Fibroblast of skin of left quadriceps (primary cell): ENCODE measurements at places on chromosomes 12 and 14.

DNA sequence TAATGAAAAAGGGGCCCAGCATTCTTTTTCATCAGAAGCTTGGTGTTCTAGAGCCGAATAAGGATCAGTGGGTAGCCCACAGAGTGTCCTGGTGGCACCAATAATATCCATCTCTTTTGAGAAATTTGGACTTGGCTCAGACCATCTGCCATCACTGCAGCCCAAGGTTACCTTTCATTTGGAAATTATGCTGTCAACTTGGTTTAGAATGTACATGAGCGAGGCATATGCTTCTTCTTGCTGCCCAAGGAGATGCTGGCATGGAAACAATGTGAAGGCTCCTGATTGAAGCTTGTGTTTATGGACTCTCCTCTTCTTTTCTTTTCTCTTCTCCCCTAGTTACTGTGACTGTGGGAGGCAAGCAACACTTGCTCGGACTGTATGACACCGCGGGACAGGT, 50.0 kb downstream of the GPHB5 start:
- no peak for DNase-seq

- no peak for DNase-seq
Observed at GRCh38 chr14:61585598-61586543, 109.4 kb upstream of the HIF1A start.

DNA sequence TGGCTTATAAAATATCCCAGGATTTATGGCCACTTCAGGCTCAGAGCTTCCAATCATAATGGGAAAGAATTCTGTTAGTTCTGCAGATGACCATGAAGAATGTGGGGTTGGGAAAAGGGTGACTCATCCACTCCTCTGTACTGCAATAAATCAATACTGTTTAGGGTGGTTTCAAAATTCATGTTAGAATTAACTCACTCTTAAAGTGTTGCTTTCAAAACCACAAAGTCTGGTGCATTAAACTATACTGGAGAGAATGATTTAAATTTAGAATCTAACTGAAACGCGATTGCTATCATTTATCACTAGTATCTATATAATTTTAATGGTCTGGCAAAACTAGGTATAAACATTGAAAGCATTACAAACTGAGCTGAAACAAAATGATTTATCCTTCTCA, 798 bp downstream of the CCDC198 start:
- peak; percentile 90 for DNase-seq

- no peak for DNase-seq
Observed at GRCh38 chr14:35390577-35391387, 13.8 kb downstream of the NFKBIA start.

DNA sequence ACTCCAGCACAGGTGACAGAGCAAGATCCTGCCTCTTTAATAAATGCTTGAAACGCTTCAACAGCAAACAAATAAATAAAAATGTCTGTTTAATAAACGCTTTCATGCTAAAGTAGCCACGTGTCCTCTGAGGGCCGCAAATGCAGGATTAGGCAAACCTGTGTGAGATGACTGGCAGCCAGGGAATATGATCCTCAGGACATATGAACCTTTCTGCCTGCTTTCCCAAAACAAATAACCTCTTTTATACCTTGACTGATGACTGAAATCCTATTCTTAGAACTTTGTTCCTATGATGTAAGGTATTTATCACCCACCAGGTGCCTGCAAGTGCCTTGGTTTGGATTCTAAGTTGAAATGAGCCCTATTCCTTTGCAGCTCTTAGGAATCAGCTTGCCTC, 14.5 kb upstream of the FLVCR2 start:
- DNase-seq, result no peak

DNA sequence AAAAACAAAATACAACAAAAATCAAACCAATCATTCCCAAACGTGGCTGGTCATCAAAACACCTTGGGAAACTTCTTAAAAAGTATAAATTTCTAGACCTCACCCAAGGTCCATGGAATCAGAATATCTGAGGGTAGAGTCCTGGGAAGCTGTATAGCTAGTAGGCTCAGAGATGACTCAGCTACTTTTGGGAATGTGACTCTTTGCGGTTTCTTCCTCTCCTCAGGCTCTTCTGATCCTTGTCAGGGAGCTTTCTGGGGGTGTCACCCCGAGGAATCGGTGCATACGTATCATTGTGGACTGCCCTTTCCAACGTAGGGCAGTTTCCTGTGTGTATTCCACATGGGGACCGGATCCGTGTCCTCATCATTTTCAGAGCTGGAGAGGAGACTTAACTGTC, 14.8 kb downstream of the JDP2 start:
- DNase-seq, result no peak

DNA sequence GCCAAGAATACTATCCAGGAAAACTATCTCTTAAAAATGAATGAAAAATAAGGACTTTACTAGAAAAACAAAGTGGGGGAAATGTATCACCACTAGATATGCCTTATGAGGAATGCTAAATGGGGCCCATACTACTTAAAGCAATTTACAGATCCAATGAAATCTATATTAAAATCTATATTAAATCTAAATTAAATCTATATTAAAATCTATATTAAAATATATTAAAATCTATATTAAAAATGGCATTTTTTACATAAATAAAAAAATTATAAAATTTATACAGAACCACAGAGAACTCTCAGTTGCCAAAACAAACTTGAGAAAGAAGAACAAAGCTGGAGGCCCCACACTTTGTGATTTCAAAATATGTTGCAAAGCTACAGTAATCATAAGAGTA, 234.5 kb downstream of the RPL10L start:
- no peak for DNase-seq

GRCh38 chr12:31662176-31662849, 2.8 kb downstream of the ETFBKMT start:
- no peak for DNase-seq

- peak; percentile 68 for DNase-seq
Observed at GRCh38 chr12:52903285-52903854, 1.5 kb downstream of the KRT8 start.

DNA sequence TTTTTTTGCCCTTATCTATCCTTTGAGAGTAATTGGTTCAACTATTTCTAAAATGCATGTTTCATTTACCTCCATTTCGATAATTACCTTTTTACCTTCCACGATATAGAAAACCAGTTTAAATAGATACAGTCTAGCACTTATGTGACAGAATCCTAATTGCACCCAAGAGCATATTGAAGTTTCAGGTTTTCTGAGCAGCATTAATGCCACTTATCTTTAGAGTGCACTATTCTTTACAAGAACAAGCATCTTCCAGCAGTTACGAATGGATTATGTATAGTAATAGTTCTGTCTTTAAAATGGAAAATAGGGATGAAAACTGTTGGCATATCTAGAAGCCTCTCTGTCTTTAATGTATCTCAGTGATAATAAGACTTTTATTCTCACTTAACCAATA, 82.2 kb upstream of the ATXN7L3B start:
- no peak for DNase-seq

DNA sequence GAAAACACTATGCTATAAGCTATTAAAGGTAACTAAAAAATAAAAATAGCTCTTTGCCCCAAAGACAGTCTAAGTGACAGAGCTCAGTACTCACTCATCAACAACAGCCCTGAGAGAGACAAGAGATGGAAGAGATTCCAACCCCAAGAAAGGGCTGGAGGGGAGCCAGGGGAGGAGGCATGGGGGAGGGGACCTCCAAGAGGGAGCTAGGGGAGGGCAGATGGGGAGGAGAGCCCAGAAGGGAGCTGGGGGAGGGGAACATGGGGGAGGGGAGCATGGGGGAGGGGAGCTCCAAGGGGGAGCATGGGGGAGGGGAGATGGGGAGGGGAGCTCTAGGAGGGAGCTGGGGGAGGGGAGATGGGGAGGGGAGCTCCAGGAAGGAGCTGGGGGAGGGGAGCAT, 7.7 kb downstream of the SSH1 start:
- DNase-seq, result no peak

DNA sequence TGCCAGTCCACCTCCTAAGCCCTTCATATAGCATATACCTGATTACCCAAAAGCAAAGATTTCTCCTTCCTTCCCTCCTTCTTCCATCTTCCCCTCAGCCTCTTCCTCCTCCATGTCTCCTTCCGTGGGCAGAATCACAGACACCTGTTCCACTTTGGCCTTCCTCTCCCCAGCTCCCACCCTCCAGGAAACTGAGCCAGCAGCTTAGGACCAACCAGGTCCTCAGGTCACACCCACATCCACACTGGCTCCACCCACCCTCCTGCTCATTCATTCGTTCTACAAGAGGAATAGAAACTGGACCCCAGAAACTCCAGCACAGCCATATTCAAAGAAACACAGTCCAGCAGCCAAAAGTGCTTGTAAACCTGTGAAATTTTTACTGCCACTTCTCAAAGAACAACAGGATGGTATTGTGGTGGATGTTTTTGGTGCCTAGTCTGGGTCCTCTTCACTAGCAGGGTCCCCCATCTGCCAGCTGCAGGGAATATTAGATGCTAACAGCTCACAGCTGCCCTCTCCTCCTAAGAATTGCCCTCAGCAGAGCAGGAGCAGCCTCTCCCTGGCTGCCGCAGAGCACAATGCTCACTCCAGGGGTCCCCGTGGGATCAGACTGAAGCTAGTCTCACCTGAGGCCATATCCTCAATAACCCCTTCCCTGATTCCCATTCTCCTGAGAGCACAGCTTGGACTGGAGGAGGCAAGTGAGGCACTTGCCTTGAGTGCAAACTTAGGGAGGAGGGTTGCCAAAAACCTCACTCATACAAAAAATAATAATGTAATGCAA, 18.4 kb downstream of the CMKLR1 start:
- no peak for DNase-seq

DNA sequence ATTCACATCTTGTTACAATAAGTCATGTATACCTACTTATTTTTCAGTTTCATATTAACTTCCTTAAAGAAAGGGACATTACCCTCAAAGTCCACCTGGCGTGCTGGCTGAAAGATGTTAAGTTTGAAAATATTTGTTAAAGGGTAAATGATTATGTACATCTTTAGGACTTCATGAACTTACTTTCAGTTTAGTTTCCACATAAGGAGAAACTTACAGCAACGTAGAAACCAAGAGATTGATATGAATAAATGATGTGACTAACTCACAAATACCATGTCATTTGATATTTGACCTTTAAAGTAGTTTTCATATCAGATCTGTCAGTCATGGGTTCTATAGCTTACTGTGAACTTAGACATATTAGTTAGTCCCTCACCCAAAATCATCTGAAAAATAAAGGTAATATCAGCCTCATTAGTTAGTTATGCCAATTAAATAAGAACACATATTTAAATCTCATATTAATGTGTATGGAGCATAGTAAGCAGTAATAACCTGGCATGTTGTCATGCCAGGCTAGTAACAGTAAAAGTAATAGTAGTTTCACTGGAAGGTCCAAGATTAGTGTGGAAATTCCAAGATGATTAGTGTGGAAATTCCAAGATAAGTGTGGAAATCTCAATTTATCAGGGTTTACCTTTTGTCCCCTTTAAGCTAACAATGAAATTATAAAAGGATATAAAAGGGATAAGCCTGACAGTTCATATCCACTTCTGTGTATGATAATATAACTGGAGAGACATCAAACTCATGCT, 1.9 kb upstream of the CLEC2D start:
- DNase-seq, result no peak

GRCh38 chr14:72008666-72009065, 76.4 kb downstream of the RGS6 start:
- no peak for DNase-seq

- DNase-seq, result no peak
Observed at GRCh38 chr12:103391103-103391502, 104.7 kb downstream of the C12orf42 start.

GRCh38 chr12:4555804-4556203, 6.2 kb upstream of the DYRK4 start:
- no peak for DNase-seq

DNA sequence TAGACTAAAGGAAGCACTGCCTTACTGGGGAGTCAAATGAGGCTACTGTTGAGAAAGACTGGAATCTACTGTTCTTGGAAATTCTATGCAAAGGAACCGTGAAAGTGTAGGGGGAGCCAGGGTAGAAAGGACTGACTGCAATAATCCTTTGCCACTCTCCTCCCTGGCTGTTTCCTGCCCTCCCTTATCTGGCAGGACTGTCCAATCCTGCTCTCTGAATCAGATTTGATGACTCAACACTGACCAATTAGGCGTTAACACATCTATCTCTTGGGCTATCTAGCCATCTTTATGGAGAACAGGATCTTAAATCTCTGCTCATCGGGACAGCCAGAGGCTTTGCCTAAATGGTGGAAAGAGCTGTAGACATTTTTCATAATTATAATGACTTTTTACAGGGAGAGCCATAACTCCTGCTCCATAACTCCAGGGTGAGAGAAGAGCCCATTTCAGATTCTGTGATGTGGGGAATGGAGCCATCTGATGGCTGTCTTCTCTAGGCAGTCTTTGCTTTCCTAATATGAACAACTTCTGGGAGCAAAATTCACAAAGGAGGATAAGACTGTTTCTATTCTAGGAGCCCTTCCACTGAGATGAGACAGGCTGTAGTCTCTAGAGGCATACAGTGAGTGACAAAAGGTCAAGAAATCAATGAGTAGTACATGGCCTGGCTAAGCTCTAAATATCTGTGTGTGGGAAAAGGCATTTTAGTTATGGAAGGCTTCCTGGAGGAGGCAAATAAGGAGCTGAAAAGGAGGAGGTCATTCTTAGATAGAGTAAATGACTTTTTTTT, 68.9 kb upstream of the CISTR start:
- DNase-seq, result no peak

- DNase-seq, result no peak
Observed at GRCh38 chr14:100129161-100129589, 30.3 kb downstream of the DEGS2 start.

DNA sequence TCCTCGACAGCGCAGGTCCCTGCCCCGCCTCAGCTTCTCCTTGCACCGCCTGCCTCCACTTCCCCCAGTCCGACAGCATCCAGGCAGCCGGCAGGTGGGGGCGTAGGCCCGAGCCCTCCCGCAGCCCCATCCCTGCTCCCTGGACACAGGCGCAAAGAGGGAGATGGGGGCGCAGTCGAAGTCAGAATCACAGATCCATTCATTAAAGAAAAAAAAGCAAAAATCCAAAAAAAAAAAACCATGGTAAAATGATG, 41.2 kb downstream of the RFLNA start:
- no peak for DNase-seq

DNA sequence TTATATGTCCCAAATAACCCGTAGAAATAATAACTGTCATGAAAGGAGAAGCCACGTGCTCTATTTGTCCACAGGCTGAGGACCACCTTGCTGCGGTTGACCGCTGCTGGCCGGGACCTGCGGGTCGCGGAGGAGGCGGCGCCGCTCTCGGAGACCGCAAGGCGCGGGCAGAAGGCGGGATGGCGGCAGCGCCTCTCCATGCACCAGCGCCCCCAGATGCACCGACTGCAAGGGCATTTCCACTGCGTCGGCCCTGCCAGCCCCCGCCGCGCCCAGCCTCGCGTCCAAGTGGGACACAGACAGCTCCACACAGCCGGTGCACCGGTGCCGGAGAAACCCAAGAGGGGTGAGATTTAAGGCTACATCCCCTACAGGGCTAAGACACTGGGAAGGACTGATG, 21.0 kb downstream of the RPGRIP1 start:
- no peak for DNase-seq

GRCh38 chr12:93841671-93842070, 164.5 kb downstream of the CRADD start:
- DNase-seq, result no peak

GRCh38 chr14:105409364-105409763, 10.3 kb upstream of the MTA1 start:
- no peak for DNase-seq
